ENCODE measurements at places on chromosomes 6 and 20.

DNA sequence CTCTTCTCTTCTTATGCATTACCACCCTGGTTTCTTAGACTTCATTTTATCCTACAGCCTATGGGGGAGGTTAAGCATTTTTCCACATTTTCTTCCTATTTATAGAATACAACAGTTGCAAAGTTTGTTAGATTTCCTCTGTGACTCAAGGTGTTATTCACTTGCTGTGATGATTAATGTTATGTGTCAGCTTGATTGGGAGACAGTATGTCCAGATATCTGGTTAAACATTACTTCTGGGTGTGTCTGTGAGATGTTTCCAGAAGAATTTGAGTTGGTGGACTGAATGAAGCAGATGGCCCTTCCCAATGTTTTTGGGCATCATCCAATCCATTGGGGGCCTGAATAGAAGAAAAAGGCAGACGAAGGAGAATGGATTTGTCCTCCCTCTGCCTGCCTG is 131.3 kb downstream of the C6orf118 start:
- no peak for DNase-seq

DNA sequence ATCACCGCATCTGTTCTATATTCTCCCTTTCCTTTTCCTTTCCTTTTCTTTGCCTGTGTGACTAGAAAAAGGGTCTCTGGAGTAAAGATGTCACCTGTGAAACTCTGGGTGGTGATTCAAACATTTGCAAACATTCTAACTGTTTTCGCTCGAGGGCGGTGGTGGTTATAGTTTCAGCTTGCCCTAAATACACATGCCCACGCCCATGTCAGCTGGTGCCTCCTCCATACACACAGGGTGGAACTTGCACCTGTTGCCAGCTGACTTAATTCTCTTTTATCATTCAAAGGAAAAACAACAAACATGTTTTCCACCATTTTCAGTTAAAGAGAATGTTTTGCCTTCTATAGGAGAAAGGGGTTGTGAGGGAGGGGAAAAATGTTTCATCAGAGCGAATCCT is 381.9 kb upstream of the ARID1B start:
- DNase-seq = no peak

- no peak for DNase-seq
These were observed 199.8 kb downstream of the TENT5A start for GRCh38 chr6:81552644-81553043.

GRCh38 chr20:57526087-57526884 is 1.3 kb upstream of the CTCFL start:
- DNase-seq = no peak

GRCh38 chr6:151242420-151242861 is 2.7 kb downstream of the AKAP12 start:
- DNase-seq = no peak

DNA sequence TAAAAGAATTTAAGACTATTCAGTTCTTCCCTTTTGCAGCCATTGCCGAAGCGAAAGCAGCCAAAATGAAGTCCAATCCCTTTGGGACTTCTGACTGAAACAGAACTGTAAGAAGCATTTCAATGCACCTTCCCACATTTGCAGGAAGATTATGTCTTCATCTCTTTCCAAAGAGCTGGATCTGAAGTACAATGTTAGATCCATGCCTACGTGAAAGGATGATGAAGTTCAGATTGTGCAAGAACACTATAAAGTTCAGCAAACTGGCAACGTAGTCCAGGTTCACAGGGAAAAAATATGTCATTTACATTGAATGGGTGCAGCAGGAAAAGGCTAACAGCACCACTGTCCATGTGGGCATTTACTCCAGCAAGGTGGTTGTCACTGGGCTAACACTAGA is 6.0 kb upstream of the FILIP1 start:
- DNase-seq = no peak

GRCh38 chr6:19175023-19175422 is 662.1 kb upstream of the ID4 start:
- no peak for DNase-seq

- no peak for DNase-seq
These were observed 10.2 kb downstream of the UNC5CL start for GRCh38 chr6:41028561-41029412.

DNA sequence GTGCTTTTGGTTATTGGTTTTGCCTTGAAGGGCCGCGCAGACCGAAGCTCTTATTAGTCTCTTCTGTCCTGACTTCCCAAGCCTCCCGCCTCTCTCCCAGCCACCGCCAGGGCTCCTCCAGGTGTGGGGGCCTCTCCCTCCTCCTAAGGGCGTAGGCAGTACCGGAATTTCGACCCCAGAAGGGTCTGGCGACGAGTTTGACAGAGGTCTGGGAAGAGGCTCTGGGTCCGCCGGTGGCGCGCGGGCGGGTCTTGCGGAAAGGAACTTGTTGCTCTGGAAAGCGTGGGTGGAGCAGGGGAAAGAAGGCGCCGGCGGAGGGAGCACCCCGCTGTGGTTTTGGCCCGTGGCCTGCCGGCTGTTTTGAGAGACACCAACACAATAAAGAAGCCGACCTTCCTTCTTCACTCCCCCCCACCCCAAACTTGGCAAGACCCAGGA is 1.8 kb downstream of the PCSK2 start:
- DNase-seq = no peak

GRCh38 chr20:24998121-24998520 is 5.6 kb upstream of the APMAP start:
- DNase-seq = no peak

GRCh38 chr20:1569415-1569881 is 11.9 kb upstream of the SIRPD start:
- DNase-seq = peak; percentile 88

DNA sequence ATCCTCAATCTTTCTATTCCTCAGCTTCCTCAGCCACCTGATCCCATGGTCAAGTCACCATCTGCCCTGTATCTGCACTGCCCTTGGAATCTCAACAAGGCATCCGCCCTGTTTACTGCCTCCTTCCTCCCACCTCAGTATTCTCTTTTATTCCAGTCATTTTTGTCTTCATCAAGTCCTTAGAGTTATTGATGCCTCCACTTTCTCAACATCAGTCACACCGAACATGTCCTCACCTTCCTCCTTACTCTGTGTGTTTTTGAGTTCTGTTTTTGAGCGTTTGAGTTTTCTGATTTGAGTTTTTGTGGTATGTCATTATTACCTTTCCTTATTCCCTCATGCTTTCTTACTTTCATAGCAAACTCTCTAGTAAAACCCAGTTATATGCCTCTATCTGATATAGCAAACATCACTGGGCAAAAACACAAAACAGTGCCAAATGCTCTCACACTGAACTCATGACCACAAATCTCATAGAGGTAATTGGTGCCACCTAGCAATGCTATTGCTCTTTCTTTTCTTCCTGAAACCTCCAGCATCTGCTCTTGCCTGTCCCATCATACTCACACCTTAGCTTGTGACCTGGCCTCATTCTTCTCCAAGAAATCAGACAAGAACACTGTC is 11.8 kb upstream of the GNRH2 start:
- DNase-seq = no peak

GRCh38 chr6:159151266-159151855 is 17.8 kb upstream of the FNDC1 start:
- DNase-seq = peak; percentile 66

DNA sequence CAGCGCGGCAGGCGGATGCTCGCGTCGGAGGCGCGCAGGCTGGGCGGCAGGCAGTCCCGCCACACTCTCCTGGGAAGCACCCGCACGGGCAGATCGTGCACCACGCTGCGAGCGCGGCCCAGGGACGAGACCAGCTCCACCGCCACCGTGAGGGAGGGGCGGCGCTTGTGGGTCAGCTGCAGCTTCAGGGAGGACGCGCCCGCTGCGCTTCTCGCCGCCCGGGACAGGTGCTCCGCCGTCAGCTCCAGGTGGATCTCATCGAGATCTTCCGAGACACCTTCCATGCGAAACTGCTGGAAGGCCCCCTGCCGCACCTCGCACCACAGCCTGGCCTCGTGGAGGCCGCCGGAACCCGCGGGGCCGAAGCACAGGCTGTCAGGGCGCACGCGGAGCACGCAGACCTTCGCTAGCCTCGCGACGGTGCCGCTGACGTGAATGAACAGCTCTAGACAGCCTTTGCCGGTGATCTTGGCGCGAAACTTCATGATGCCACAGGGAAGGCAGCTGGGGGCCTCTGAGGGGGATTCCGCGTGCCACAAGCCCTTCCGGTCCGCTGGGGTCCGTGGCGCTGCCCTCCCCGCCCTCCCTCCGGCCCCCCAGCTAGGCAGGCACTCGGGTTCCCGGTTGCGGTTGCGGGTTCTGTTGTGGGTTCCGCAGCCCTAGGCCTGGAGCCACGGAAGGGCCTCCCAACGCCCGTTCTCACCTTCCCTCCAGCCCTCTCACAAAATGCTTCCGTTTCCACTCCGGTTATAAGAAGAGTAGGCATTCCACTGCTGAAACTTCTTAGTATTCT is at the start of gene HUS1B:
TSS of gene HUS1B (minus strand) at position 641 of the 793 bp plus-strand sequence. CDS start at position 485, 156 bp downstream.
- DNase-seq = no peak

DNA sequence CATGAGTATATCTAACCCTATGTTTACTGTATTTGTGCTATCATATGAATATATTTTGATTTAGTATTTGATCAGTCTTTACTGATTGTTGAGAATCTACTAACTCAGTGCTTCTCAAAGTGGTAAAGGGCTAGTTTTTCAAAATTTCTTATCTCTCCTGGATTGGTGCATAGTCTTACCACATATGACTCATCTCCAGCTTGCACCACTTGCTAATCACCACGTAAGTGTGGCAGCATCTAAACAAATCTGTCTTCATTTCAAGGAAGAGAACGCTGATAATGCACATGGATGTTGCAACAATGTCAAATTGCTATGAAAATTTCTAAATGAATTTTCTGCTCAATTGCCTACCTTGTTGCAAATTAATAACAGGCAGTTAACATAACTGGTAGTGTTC is 299.5 kb downstream of the PAX1 start:
- no peak for DNase-seq

- DNase-seq = no peak
These were observed 373.0 kb upstream of the ZFP64 start for GRCh38 chr20:52564594-52564993.

GRCh38 chr20:58473453-58474425 is 41.5 kb downstream of the APCDD1L start:
- DNase-seq = no peak

DNA sequence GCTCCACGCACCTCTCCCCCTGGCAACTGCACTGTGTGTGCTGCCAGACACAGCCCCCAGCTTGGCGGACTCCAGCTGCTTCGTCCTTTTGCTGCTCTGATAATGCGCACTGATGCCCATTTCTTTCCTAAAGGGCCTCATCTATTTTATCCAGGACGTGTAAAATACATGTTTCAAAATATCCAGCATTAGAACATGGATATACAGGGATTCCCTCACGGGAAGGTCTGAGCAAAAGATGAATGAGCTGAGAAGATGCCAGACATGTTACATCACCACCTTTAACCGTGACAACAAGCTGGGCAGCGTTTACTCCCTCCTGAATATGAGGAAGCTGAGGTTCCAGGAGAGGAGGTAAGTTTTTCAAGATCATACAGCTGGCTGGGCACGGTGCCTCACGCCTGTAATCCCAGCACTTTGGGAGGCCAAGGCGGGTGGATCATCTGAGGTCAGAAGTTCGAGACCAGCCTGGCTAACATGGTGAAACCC is 32.8 kb downstream of the TNXB start:
- DNase-seq = no peak

- no peak for DNase-seq
These were observed 85.8 kb downstream of the SRC start for GRCh38 chr20:37431786-37432185.

DNA sequence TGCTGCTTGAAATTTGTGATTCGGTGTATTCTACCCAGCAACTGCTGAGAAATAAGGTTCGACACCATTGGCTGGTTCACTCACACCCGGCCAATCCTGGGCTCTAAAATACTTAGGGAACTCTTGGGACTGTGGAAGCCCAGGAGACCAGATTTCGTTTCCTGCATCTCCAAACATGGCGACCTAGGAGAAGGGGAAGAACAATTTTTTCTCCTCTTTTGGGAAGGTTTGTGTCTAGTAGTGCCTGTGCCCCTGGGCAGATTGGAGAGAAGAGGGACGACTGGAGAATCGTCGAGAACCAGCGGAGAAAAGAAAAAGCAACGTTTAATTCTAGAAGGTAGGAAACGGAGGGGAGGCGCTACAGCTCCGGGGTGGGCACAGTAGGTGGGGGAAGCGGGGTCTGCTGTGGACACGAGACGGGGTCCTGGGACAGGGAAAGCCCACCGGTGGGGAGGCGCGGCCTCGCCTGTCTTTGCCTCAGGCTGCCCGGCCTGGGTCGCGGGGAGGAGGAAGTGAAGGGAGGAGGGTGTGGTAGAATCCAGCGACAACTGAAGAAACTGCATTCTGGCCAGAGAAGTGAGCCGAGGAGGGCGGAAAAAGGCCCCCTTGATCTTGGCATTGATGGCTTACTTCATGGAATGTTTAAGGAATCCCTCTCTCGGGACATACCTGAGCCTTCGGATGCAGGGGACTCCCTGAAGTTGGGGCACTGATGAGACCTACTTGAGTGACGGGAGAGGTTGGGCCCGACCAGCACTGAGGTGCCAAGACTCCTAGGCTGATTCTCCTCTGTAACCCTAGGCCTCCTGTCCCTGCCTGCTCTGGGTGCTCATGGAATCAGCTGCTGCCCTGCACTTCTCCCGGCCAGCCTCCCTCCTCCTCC is at the start of gene BTN2A1:
TSS of gene BTN2A1 (plus strand) at position 150 of the 883 bp plus-strand sequence. CDS start at position 832, 682 bp downstream.
- DNase-seq = peak; percentile 95

GRCh38 chr20:10540636-10541493 is 105.8 kb downstream of the SLX4IP start:
- DNase-seq = peak; percentile 90

GRCh38 chr20:63449796-63450730 is 22.4 kb downstream of the KCNQ2 start:
- DNase-seq = no peak

DNA sequence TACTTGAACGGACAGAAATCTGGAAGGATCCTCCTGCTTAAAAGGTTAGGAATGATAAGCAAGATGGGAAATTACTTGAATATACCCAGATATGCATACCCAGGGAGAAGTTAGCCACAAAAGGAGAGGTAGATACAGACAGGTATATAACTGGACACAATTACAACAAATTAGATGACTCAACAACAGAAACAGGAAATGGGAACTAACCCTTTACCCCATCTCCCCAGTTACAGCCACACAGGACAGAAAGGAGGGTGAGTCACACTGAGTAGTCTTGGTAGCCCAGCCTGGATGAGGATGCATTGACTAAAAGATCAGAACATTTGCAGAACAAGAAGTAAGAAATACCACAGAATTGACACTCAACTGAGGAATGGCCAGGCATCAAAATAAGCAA is 61.2 kb downstream of the C6orf52 start:
- peak; percentile 94 for DNase-seq

- no peak for DNase-seq
These were observed 31.0 kb upstream of the PTCHD4 start for GRCh38 chr6:48141975-48142374.

GRCh38 chr6:121310495-121310894 is 23.8 kb downstream of the TBC1D32 start:
- no peak for DNase-seq

DNA sequence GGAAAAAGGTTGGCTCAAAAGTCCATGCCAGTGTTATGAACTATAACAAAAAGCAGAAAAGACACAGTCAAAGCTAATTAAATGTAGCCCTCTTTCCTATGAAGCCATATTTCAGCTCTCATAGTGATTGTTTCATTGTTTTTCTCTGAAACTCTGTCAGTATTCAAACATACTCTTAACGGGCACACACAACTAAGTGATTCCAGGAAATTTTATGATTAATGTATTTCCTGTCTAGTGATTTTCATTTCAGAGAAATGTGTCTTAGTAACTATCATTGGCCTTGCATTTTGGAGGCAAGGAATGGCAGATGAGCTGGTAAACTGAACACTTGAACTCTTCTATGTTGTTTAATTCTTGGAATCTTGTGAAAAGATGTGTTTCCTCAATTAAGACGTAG is 68.0 kb downstream of the CLVS2 start:
- no peak for DNase-seq

Data from inflammatory macrophage treated with lipopolysaccharide for 4 hours (primary cell).